Substantia nigra (tissue), 51 donors: ENCODE measurements at places on chromosomes 1 and 21.

- no peak for DNase-seq
These were observed 12.6 kb upstream of the LAPTM5 start for GRCh38 chr1:30770150-30770549.

- DNase-seq: no peak
These were observed 11.1 kb upstream of the MRPL9 start for GRCh38 chr1:151774256-151774922.

DNA sequence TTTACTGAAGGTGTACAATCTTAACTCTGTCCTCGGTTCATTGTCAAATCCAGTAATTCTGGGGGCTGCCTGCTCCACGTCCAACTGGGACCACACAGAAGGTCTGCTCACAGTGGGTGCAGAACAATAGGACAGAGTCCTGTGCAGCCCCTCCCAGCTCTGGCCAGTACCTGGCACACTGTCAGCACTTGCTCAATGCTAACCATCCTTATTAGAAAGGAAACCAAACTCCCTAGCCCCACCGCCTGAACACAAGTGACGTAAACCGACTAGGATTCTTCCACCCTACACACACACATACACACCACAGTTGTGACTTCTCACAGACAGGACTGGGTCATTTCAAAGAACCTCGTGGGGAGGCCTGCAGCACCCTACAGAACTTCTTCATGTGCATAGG is 5.2 kb downstream of the BCAR3 start:
- no peak for DNase-seq

- no peak for DNase-seq
These were observed 22.6 kb downstream of the COL18A1 start for GRCh38 chr21:45427331-45428271.

GRCh38 chr21:41009398-41010100 is 158.4 kb upstream of the BACE2 start:
- DNase-seq: no peak

- DNase-seq: no peak
These were observed 11.5 kb downstream of the TNFSF4 start for GRCh38 chr1:173195596-173196088.

DNA sequence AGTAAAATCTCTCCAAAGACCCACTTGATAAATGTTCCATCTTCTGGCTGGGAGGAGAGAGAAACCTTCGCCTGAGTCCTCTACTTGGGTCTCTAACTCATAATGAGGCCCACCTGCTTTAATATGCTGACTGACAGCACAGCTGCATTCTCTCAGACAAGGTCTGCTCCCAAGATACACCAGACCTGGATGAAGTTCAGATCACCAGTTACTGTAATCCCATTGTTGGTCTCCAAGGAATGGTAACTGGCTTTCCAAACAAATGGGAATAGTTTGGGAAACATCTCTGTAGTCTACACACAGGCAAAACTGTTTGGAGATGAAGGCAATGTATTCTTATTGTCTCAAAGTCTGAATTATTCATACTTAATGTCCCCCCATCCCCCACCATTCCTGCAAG is 27.9 kb upstream of the COL24A1 start:
- DNase-seq: no peak

GRCh38 chr1:166905136-166905535 is 29.1 kb upstream of the TADA1 start:
- no peak for DNase-seq

GRCh38 chr1:90911353-90911752 is 110.5 kb downstream of the ZNF644 start:
- DNase-seq: no peak

DNA sequence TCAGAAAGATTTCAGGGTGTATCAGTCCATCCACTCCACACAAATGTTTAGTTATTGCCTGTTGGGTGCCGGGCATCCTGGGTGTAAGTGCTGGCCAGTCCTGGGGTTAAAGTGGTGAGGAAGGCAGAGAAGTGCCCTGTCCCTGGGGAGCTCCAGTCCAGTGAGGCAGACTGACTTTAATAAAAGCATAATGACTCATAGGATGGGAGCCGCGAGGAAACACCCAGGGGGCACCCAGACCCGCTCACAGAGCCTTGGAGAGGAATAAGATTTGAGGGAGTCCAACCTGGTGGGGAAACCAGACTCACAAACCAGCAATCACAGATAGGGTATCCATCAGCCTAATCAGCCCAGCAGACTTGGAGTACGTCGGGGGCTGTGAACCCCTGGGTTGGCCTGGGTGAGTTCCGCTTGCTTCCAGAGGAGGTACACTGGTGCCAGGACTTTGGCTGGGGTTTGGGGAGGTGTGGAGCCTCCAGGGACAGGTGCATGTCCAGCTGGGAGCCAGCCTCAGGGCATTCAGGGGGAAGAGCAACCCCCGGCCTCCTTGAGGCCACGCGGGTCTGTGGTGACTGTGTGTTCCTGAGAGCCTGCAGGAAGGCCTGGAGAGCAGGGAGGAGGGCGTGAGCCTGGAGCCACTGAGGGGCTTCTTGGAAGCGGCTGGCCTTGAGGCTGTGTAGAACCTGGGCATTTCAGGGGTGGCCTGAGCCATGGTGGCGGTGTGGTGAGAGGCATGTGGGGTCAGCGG is 3.7 kb downstream of the PEAR1 start:
- no peak for DNase-seq

DNA sequence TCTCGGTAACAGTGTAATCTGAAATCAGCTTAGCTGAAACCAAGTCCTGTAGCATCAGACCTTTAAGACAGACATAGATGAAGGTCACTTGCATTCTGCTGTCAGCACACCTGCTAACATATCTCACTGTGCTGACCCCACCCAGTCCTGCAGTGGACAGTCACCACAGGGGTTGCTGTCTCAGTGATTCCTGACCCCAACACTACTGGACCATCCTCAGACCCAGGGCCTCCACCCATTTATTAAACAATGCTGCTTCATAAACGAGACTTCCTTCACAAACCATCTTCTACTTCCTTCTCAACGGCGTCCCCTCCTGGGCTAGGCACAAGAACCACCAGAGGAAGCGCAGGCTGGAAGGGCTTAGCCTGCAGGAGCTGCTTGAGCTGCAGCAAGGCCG is 17.8 kb upstream of the LSS start:
- DNase-seq: no peak

DNA sequence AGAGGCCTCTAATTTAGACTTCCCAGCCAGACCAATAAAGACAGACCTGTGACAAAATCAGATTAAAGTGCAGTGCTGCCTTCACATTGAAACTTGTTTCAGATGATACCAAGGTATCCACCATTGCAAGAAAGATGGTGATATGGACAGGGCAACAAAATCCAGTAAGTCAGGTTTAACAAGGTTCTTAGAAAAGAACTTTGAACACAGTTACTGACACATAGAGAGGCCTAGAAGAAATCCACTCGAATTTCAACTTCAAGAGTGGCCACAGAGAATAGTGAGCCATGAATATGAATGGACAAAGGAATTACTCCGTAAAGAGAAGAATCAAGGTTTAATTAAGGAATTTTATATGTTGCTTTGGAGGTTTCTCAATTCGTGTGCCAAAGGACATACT is 230.4 kb downstream of the KCNT2 start:
- DNase-seq: no peak

DNA sequence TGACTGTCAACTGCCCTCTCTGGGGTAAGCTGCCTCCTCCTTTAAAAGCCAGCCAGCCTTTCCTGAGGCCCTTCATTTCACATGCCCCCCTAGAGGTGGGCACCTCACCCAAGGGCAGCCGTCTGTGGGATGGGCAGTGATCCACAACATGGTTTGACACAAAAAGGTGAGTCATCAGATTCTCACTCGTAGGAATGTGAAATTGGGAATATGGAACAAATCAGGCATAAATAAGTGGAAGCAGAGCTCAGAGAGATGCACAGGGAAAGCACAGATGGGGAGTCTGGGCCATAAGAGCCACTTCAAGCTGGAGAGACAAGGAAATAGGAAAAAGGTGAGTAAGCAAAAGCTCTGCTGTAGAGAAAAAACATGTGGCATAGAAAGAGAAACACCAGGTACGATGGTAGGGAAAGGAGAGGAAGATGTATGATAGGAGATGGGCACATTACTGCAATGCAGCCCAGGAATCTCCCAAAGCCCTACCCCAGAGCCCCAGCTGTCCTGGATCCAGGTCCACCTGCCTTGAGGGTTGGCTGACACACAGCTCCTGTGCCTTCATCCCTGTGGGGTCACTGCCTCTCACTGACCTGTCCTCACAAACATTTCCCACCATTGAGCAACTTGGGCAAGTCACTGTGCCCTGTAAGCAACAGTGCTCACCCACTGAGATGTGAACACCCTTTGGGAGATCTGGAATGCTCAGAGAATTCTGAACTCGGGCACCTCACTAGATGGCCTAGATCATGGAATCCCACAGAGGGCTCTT is 86.6 kb downstream of the ASTN1 start:
- no peak for DNase-seq

GRCh38 chr1:38486085-38486484 is 373.5 kb downstream of the RRAGC start:
- DNase-seq: no peak

- no peak for DNase-seq
These were observed 148.9 kb upstream of the RUNX1 start for GRCh38 chr21:35197992-35198431.

GRCh38 chr1:237029850-237030535 is 12.0 kb upstream of the RYR2 start:
- DNase-seq: no peak

DNA sequence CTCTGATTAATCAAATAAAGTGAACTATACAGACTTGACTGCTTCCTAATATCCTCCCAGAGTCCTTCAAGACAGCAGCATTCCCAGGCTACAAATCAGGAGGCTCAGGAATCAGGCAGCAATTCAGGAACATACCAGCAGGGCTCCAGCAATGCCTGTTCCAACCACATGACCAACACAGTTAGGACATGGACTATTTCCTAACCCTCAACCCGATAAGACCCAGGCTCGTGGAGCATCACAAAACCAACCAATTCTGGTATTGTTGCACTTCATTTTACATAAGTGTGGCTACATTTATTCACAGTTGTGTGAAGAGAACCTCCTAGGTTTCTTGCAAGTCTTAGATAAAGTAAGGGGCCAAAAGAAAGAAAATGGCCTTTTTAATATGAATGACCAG is 546.2 kb upstream of the ADGRL2 start:
- no peak for DNase-seq

DNA sequence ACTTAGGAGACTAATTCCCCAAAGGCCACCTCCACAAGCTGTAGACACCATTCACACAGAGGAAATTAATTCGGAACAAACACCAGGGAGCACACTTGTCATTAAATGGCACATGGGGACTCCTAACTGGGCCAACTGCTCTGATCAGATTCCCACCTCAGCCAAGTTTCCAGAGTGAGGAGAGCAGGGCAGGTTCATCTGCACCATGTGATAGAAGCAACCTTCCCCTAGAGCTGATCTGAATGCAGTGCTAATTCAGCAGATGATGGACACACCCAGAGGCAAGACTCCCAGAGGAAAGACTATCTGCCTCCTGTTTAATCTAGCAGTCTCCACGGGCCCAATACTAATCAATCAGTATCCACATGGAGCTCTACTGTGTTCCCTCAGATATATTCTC is 147.0 kb downstream of the VAV3 start:
- DNase-seq: no peak

DNA sequence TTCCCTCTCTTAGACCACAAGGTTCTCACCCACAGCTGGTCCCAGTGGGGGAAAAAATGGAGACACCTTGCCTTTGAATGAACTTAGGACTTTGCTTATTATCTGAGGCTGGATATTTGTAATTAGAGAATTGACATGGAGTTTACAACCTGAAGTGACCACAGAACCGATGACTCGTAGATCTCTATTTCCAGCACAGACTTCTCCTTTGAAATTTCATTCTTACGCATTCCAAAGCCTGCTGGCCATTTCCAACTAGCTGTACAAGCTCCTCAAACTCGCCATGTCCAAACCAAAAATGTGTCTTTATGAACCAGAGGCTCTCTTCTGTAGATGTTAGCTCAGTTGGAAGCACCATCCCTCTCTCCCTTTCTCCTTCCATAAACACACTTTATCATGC is 12.0 kb downstream of the RAB7B start:
- no peak for DNase-seq

DNA sequence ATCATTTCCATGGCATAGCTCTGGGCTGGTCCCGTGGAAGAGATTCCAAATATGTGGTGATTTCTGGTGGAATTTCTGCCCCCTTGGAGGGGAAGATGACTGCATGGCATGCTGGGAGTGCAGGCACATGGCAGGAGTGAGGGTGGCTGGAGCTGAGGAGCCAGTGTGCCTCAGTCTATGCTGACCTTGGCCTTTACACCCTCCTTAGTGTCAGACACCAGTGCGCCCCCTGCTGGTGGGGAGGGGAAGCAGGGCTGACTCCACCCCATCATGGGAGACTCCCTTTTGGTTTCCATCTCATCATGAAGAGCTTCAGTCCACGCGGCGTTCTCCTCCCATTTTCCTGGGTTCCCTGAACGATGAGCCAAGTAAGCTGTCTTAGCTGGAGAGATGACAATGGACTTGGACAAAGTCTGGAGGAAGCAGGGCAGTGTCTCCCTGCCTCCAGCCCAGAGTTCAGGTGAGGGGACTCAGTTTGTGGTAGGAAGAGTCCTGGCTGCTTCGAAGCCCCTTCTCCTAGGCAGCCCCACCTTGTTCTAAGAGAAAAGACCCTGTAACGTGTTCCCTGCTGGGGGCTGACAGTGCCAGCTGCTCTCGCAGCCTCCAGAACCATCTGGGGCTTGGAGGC is 10.3 kb downstream of the ALX3 start:
- no peak for DNase-seq

GRCh38 chr1:39639305-39640130 is at the start of gene HEYL:
HEYL (minus strand) TSS chr1:39639643; CDS start chr1:39639625, 18 bp downstream.
- no peak for DNase-seq

DNA sequence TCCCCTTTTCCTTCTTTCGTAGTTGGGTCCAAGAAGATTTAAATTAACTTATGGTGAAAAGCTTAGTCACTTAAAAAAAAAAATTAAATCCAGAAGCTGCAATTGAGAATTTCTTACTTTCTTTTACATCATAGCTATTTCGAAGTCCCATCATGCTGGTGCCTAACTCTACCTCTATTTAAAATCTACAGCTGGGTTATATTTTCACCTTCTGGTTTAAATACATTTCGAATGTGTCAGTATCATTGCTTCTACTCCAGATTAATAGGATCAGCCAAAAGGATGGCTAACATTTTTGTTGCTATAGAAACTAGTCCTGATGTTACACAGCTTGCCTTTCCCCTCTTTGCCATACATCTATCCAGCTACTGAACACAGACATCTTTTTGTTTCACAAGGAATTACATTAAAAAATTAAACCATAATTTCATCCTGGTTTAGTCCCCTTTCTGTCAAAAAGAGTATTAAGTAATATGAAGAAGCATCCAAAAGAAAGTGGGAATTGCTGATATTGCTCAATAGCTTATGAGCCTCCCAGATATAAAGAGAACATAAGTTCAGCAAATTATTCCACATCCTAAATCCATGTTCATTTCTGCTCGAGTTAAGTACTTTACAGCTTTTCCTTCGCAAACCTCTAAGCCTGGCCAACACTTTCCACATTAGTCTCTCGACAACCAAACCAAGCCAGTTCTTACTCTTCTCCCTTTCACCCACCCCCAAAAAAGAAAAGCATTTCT is 396.7 kb upstream of the DAB1 start:
- no peak for DNase-seq

DNA sequence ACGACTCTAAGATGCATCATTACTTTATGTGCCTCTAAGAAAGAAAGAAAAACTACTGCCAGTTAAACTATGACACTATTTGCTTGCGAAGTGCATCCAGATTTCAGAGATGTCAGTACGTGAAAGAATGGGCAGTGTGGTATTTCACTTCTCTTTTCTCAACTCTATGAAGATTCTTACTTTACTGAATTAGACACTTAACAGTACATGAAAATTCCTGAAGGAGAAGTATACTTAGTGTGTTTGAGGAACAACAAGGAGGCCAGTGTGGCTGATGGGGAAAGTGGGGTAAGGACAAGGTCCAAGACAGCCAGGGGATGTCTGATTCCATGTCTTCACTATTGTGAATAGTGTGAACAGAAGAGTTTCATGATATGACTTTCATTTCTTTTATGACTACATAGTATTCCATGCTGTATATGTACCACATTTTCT is 53.9 kb upstream of the HSD17B7 start:
- DNase-seq: no peak
